Activated T-helper 1 cell treated with Interleukin-2 at 50 U/mL for 16 hours (primary cell): ENCODE measurements at places on chromosomes 6 and 20.

- no peak for DNase-seq
Measured at GRCh38 chr6:112337209-112337638, 9.9 kb upstream of the RFPL4B start.

DNA sequence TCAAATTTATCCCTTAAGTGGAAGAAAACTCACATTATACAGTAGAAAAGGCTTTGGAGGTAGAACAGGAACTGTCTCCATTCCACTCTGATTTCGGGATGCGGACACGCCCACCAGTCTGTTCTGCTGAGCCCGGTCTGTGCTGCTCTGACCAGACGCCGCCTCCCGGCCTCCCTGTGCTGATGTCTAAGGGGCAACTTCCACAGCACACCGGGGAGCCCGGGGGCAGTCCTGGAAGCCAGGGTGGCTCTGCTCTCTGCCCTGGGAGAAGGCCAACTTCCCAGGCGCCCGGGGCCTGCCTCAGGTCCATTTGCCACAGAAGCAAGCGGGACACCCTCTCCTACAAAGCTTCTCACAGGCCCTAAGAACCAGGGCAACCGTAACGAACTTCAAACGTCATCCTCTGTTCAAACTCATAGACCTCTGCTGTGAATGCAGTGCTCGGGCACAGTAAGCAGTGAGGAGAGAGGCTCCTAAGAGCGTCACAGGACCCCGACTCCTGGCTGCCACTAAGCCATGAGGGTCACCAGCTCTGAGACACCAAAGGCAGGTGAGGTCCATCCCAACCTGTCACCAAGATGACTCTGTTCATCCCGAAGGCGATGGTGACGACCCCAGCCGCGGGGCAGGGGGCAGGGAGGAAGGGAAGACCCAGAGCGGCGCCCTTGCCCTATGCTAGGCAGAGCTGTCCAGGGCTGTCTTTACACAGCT is 5.6 kb downstream of the TAF4 start:
- DNase-seq = no peak

- DNase-seq = no peak
Measured at GRCh38 chr20:61926253-61926613, 139.4 kb downstream of the TAF4 start.

DNA sequence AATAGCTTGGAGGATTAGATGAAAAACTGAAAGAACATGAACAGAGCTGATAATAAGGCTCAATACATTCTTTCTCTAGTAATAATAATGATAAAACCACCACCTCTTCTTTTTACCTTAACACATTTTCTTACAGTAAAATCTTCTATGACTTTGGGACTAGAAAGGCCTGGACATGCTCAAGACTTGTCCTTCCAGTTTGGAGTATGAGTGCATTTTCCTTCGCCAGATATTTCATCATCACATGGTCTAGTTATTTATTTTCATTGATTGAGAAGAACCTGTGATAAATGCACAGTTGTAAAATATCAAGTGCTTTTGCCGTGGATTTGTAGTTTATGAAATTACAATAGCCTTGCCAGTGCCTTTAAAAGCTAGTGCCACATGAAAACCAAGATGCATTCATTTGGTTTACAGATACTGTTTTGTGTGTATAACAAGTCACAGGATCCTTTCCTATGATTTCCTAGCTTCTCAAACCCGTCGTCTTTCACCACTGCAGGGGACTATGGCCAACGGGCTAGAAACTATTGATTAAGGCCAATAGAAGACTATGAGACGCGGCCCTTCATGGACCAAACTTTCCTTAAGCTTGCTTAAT is 200.2 kb upstream of the ZNF217 start:
- DNase-seq = no peak
